Non-pigmented ciliary epithelial cell (primary cell): ENCODE measurements at places on chromosomes 1 and 21.

DNA sequence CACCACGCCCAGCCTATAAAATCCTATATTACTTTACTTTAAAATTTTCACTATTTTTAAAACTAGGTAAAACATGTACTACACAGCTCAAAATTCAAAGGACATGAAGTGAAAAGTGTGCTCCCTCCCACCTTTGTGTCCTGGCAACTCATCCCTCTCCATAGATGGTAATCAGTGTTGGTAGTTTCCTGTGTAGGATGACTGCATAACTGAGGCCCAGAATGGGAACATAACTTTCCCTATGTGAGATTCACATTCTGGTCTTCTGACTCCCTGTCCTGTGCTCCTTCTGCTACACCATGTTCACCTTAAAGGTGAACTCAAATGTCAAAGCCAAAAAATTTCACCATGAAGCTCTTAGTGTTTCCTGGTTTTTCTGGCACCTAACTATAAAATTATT, 39.3 kb downstream of the XKR8 start:
- no peak for DNase-seq

- DNase-seq: peak; percentile 60
Observed at GRCh38 chr1:168628807-168629206, 52.4 kb downstream of the XCL1 start.

- no peak for DNase-seq
Observed at GRCh38 chr1:40583980-40584379, 52.5 kb downstream of the ZNF684 start.

DNA sequence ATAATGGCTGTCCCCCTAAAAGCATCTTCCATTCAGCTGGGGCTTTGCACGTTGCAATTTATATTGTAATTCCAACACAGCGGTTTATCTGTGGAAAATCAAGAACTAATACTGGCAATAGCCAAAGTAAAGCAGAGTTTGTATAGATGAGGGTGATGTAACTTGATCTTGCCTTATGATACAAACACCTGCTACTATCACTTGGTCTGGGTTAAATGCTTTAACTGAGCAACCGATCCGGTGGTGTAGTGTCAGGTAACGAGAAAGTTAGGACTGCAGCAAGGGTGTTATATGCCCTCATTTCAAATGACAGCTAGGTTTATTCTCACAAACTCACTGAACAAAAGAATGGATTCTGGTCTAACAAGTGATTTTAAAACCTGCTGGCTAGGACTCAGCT, 47.3 kb upstream of the PLPPR4 start:
- DNase-seq: no peak
